ENCODE measurements at places on chromosomes 3 and 15.

DNA sequence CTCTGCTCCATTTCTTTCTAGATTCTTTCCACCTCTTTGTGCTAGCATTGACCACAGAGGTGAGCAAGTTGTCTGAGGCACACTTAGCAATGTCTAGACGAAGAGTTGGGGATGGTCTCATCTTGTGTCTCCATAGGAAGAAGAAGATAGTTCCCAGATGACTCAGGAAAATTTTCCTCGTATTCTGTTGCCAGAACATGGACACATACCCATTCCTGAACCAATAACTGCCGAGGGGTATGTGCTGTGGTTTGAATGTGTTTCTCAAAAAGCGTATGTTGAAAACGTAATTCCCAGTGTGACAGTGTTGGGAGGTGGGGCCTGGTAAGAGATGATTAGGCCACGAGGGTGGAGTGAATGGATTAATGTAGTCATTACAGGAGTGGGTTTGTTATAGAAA is 107.5 kb upstream of the GALNT15 start:
- DNase-seq = no peak

DNA sequence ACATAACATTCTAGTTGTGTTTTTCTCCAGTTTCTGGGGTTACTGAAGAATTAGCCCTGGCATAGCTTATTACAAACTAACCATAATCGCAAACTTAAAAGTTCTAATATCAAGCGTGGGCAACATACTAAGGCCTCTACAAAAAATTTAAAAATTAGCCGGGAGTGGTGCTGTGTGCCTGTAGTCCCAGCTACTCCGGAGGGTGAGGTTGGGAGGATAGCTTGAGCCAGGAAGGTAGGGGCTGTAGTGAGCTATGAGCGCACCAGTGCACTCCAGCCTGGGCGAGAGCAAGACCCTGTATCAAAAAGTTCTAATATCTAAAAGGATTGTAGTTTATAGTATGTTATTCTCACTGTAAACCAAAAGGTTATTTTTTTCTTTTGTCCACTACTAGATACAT is 1.1 kb downstream of the OIP5 start:
- no peak for DNase-seq

DNA sequence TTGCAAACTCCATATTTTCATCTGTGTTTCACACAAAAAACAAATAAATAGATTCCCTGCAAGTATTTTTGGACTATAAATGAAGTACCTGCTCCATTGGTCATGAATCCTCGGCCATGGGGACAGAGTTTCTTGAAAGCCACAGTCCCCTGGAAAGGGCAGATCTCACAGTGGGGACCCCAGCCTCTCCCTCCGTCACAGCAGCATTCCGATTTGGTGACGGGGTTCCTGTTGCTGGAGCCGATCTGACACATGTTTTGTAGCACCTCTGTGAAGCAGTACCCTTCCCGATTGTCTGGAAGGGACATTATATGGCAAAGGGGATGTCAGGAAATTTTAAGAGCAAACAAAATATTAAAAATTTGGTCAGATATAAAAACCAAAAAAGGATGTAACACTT is 96.2 kb downstream of the DUT start:
- DNase-seq = no peak

GRCh38 chr3:106088304-106088703 is 219.5 kb upstream of the CBLB start:
- DNase-seq = no peak

DNA sequence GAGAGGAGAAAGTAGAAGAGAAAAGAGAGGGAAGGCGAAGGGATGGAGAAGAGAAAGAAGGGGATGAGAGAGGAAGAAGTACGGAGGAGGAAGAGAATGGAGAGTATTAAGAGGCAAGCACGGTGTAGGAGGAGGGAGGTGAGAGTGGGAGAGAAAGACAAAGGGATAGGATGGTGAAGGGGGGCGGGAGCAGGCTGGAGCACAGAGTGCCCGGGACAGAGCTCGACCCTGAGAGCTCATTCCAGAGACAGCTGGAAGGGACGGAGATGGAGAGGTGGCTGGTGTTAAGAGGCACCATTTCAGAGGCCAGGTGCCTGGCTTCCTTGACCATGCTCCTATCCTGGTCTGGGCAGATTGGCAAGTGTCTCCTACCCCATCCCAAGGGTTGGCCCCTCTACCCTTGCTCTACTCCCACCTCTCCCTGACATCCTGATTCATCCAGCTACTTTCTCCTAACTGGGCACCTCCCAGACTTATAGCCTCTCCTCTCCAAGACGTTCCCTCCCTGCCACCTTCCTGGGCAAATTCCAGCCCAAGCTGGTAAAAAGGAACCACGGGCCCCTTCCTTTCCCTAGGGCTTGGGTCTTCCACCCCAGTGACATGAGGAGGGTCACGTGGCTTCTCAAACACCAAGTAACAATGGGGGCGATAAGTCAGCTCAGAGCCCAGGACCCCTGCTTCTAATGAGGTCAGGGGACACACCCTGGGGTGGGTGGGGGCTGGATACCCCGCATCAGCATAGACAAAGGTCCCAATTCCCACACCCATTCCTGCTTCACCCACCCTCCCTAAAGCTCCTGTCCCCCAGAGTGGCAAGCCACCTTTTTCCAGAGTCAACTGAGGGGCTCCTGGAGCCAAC is 1.1 kb downstream of the CLCN2 start:
- no peak for DNase-seq

GRCh38 chr3:128068156-128068620 is 16.0 kb downstream of the SEC61A1 start:
- DNase-seq = peak; percentile 59

- no peak for DNase-seq
These were observed 41.1 kb downstream of the NGRN start for GRCh38 chr15:90306560-90306959.

DNA sequence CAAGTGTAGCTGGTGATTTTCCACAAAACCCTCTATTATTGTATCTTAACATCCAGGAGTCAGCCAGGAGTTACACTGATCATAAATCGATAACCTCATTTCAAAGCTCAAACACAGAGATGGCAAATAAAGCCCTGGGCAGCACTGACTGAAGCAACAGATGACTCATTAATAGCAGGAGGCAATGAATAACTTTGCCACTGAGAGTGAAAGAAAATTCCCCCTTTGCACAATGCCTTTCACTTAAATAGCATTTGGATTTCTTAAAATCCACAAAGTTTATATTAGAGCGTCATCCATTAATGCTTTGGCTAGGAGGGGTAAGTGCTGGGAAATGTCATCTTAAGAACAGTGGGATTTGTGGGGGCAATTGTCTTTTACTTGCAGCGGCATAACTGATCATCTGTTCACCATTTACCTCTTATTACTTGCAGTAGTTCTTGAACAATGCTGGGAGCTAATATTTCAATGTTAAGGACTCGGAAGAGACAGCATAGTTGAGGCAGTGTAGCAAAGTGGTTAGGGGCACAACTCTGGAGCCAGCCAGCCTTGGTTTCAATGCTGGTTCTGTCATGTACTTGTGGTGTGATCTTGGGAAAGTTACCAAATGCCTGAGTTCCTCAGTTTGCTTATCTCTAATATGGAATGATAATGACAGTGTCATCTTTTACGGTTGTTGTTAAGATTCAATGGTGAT is 630.4 kb upstream of the TBL1XR1 start:
- no peak for DNase-seq

DNA sequence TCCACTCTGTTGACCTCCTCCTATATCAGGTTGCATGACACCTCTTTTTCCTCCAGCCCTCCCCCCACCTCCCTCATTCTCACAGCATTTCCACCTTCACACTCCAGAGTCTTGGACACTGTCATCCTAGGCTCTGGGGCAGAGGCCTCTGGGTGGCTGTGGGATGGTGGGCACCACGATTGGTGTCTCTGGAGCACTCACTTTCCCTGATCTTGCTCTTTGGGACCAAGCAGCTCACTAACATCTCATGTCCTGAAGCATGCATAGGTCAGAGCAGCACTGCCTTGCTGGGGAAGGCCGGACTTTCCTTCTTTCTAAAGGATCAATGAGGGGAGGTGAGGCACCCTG is 14.9 kb downstream of the ZBTB47 start:
- DNase-seq = no peak

GRCh38 chr3:170142373-170142772 is 39.2 kb downstream of the PHC3 start:
- DNase-seq = no peak

DNA sequence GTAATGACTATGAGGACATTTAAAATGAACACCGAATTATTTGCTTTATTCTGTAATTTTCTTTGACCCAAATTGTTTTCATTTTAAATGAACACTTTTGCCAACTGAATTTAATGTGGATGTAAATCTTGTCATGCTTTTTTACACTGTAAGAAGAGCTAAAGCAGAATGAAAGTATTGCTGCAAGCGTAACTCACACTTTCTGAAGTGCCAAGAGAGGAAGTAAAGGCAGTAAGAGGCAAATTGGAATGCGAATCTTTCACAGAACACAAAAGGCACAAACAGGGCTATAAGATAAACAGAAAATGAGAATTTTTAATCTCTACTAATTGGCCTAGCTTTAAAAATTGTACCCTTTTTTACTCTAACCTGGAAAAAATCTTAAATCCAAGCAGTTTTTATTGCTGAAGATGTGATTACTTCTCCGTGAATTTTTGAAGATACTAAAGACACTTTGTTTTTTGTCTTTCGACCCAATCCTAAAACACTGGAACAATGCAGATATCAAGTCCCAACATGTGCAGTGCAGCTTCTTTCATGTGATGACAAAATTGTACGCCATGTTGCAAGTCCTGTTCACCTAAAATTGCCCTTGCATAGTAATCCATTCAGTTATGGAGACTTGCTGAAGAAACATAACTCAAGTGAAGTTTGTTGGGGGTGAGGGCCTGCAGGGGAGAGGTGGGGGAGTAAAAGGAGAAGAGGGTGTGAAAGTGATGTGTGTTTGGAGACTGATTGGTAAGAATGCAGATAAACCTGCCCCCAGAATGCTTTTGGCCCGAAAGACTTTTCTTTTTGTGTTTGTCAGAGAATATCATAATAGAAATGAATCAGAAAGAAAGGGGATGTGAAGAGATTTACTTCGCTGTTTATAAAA is 1.4 kb downstream of the ARID3B start:
- DNase-seq = no peak

- DNase-seq = no peak
These were observed 575.3 kb upstream of the IL12A start for GRCh38 chr3:159413319-159413718.

- DNase-seq = no peak
These were observed 89.5 kb downstream of the VGLL4 start for GRCh38 chr3:11554236-11554610.

DNA sequence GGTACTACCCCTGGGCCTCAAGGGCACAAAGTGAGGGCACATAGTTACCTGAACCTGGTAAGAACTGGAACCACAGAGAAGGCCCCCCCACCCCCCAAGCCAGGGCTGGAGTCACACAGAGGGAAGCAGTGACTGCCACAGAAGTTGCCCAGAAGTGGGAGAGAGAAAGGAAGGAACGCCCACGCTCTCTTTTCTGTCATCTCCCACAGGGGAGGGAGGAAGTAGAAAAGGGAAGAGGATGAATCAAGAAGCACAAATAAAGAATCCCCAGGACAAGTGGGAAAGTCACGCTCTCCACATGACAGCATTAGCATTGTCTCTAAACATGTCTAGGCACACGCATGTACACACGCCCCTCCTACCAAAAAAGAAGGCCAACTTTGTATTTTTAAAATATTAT is 114.7 kb upstream of the FRMD4B start:
- no peak for DNase-seq

- no peak for DNase-seq
These were observed 10.1 kb upstream of the STRIT1 start for GRCh38 chr3:155303540-155304097.

DNA sequence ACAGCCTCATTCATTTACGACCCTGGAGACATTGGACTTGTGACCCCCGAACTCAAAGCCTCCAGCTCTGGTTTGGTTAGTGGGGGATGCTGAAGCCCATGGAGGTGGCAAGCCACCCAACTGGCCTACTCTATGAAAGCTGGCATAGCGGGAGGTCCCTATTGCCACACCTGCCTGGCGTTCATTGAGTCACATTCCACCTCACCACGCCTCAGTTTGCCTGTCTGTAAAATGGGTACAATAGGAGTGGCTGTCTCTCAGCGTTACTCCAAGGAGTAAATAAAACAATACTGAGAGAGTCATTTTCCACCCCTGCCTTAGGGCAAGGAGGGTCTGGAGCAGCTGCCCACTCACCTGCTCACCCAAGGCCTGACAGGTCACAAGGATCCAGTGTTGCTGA is 60.2 kb downstream of the NUP210 start:
- no peak for DNase-seq

DNA sequence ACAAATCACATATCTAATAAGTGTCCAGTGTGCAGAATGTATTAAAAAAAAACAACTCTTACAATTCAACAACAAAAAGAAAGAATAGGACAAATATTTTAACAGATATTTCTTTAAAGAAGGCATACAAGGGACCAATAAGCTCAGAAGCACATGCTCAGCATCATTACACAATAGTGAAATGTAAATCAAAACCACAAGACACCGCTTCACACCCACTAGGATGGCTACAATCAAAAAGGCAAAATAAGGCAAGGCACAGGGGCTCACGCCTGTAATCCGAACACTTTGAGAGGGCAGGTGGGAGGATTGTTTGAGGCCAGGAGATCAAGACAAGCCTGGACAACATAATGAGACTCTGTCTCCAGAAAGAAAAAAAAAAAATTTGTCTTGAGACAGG is 255.6 kb downstream of the MAGI1 start:
- no peak for DNase-seq

- no peak for DNase-seq
These were observed 501 bp downstream of the NDN start for GRCh38 chr15:23686466-23687142.

GRCh38 chr15:52394118-52394517 is 98.5 kb upstream of the MYO5C start:
- DNase-seq = no peak

DNA sequence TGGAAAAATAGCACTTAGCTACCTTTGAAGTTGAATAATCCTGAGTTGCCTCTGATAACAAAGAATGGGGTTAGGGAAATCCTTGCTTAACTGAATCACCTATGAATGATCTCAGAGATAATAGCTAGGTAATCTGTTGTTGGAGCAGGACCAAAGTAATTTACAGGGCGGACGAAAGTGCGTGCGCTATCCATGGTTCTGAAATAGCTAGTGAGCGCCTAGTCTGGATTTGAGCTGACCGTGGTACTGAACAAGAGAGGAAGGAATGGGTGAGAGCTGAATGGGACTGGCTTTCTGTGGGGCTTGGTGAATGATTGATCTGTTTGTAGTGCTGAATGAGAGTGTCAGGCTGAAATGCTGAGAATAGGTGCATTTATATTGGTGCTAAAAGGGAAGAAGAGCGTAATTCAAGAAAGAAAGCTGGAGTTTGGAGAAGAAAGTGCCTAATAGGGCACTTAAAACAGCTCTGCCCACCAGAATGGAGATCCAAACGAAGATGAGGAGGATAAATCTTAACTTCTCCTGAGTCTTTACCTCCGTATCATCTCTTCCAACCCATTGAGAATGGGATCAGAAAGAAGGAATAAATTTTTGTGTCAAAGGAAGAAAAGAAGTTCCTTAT is 10.1 kb downstream of the SCN10A start:
- no peak for DNase-seq

GRCh38 chr3:171133337-171133736 is 106.8 kb upstream of the SLC2A2 start:
- no peak for DNase-seq

GRCh38 chr3:26515351-26515750 is 107.2 kb upstream of the LRRC3B start:
- DNase-seq = peak; percentile 37

GRCh38 chr3:150906461-150906860 is 1.2 kb upstream of the MINDY4B start:
- DNase-seq = no peak
